ENCODE measurements at places on chromosomes 12 and 14.

- DNase-seq, result no peak
These were observed 2.4 kb downstream of the MYL6B start for GRCh38 chr12:56154818-56155217.

DNA sequence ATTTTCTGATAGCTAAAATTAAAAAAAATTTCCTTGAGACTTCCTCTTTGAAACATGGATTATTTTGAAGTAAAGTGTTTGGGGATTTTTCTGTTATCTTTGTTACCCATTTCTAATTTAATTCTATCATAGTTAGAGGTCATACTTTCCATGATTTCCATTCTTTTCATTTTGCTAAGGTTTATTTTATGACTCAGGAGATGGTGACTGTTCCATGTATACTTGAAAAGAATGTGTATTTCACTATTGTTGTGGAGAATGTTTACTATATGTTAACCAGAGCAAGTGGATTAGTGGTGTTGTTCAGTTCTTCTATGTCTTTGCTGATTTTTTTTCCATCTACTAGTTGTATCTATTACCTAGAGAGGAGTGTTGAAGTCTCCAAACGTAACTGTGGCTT, 250.5 kb upstream of the PELI2 start:
- no peak for DNase-seq

DNA sequence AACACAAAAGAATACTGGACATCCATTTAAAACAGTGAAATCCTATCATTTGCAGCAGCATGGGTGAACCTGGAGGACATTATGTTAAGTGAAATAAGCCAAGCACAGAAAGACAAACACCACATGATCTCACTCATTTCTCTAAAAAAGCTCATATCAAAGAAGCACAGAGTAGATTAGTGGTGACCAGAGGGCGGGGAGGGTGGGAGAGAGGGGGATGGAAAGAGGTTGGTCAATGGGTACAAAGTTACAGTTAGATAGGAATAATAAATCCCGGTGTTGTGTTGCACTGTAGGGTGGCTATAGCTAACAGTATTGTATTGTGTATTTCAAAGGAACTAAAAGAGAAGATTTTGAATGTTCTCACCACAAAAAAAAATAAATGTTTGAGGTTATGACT, 52.4 kb downstream of the DUSP6 start:
- no peak for DNase-seq

- no peak for DNase-seq
These were observed 1324.1 kb downstream of the AACS start for GRCh38 chr12:126389220-126389841.

DNA sequence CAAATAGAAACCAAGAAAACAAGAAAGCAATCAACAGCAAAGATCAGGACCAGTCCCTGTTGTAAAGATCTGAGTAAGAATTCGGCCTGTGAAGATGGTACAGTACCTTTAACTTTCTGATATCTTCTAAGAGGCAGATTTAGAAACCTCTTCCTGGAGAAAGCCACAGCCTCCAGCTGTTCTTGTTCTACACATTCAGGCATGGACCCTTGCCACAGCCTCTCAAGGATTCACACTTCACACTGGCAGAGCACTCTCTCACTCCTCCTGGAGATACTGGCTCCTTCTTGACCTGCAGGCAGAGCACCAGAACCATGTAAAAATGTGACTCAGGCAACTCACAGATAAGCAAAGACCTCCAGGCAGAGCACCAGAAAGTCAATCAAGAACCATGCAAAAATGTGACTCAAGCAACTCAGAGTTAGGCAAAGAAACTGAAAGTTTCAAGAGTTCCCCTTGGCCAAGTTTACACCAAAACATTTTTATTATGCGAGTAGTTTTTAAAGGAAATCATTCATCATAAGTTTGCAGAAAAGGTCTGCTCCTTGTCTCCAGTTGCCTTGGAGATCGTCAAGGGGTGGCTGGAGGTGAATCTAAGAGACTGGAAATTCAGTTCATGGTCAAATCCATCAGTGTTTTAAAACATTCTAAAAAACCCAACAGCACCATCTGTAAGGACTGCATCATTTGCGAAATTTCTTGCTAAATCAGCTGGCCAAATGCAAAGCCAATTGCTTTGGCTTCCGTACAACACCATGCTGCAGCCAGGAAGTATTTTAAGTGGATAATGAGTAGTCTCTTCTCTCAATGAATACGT, 119.3 kb upstream of the MDM1 start:
- peak; percentile 23 for DNase-seq

GRCh38 chr14:61644834-61645233, 50.5 kb upstream of the HIF1A start:
- DNase-seq, result no peak

GRCh38 chr12:120705618-120706017, 4.6 kb upstream of the UNC119B start:
- DNase-seq, result no peak

DNA sequence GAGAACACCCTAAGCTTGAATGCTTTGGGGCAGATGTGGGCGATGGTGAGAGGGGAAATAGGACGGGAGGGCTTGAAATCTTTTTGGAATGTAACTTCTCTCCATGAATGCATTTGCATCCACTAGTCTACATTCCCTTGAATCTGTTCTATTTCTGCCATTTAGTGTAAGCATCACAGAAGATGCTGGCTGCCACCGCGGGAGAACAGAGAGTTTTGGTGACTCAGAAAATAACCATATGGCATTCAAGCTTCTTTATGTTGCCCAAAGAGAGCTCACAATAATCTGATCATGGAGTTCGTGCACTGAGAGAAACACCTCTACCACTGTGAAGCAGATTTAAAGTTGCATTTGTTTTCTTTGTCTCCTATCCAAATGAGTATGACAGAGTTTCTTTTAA, 52.6 kb upstream of the OTX2 start:
- no peak for DNase-seq

DNA sequence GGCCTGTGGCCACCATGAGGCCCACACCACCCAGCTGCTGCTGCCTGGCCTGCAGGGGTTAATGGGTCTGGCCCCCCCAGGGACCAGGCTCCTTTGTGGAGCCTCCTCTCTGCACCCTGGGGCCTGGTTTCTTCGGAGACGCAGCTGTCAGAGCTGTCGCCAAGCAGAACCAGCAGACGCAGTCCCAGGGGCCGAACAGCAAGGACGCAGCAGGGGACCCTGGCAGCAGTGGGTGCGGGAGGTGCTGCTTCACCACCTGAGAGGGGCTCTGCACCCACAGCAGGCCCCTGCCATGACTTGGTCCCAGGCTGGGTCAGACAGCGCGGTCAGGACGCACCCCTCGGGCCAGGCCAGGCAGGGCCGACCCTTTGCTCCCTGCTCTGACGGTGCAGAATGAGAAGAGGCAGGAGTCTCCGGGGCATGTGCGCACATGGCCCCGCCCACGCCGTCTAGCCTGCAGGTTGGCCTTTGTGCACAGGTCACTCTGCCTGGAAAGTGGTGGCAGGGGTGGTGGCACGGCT, 30.5 kb downstream of the JAG2 start:
- no peak for DNase-seq

- DNase-seq, result no peak
These were observed 22.4 kb downstream of the SLCO1B3 start for GRCh38 chr12:20832911-20833310.

GRCh38 chr14:59695198-59695597, 118.6 kb upstream of the CCDC175 start:
- no peak for DNase-seq

DNA sequence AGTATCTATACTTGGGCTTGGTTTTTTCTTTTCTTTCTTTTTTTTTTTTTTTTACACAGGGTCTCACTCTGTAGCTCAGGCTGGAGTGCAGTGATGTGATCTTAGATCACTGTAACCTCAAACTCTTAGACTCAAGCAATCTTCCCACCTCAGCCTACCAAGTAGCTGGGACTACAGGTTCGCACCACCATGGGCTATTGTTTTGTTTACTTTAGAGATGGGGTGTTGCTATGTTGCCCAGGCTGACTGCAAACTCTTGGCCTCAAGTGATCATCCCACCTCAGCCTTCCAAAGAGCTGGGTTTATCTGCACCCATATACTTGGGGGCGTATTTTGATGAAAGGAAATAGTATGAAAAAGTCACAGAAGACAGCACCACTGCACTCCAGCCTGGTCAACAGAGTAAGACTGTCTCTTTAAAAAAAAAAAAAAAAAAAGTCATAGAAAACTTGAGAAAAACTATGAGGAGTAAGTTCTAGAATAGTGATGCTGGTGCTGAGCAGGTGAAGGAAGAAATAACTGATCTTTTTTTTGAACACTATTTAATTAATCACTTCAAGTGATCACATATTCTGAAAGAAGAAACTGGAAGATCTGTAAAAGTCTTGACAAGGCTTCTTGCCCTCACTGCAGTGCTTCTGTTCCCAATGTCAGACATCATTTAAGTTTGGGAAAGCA, 53.8 kb upstream of the NPFF start:
- no peak for DNase-seq

GRCh38 chr14:99725774-99726537, 41.9 kb downstream of the CYP46A1 start:
- DNase-seq, result no peak

DNA sequence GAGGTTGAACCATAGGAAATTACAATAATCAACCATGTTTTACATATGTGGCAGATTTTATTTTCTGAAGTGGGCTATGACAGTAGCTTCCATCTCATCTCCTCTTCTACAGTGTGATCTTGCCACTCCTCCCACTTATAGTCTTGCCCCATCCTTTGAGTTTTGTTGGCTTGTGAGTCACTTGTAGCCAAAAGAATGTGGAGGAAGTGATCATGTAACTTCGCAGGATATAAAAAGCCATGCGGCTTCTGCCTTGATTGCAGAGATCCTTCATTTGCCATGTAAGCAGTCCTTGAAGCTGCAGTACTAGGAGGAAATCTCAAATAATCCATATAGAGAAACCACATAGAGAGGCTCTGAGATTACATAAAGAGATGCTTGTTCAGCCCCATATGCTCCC, 13.7 kb upstream of the ZNF84 start:
- DNase-seq, result no peak

GRCh38 chr12:30823156-30823699, 68.5 kb upstream of the CAPRIN2 start:
- DNase-seq, result no peak

DNA sequence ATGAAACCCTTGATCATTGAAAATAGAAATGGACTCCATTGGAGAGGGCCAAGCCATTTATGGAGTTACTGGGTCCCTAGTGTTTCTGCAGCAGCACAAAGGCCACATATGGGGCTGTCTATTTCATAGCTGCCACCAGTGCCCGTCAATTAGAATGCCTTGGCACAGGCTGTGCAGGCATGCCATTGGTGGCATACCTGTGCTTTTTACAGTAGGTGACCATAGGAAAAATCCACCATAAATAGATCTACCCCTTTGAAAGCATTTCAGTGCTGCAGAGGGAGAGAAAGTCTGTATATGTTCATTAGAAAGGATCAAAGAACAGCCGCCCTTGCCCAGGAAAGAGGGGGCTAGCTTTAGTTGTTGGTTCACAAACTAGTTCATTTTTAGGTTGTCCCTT, 13.1 kb downstream of the MYBPC1 start:
- DNase-seq, result no peak

GRCh38 chr12:129701631-129702101, 202.2 kb downstream of the TMEM132D start:
- no peak for DNase-seq

- no peak for DNase-seq
These were observed 161.4 kb upstream of the ABCD2 start for GRCh38 chr12:39780913-39781446.

GRCh38 chr12:113528606-113529293, 57.1 kb upstream of the LHX5 start:
- no peak for DNase-seq

GRCh38 chr12:121989276-121990113, 32.2 kb upstream of the BCL7A start:
- no peak for DNase-seq

DNA sequence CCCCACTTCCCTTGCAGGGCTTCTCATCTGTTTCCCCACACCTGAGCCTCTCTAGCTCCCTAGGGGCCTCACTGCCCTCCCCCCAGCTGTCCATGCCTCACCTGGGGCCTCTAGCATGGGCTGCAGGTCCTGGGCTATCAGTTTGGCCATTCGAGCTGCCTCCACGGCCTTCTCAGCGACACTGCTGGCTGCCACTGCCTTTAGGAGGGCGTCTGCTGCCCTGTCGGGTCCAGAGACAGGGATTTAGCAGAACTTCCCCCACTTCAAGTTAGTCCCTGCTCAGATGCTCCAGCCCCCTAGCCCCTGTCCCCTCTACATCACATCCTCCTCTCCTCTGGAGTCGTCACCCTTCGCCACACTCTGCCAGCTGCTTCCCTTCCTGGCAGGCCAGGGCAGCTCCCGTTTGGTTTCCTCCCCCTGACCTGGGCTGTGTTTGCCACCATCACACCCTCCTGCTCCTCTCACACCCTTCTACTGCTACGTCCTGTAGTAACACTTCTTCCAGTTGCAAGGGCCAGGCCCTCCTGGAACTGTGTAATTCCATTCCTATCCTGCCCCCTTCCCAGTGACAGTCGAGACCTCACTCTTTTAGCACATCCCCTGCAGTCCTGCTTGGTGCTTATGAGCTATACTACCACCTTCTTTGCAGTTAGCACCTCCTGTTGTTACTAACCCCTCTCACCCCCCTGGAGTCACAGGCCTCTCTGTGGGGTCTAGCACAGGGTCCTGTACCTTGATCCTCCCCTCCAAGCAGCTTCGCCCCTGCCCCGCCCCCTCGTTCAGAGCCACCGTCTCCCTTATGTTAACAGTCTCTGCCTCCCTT, 4.3 kb upstream of the AP1G2 start:
- no peak for DNase-seq

DNA sequence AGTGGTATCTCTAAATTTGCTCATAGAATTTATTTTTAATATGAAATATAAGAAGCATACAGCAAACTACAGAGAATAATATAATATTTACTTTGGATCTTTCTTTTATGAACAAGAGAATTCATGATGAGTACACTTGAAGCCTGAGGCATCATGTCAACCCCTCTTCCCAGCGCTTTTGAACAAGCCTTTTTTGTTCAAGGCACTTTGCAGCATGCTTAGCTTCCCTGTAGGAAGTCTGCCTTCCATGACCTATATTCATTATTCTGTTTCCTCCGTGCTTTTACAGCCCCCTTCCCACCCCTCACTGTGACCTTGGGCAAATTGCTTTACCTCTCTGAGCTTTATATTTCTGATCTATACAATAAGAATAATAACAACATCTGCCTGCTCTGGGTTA, 41.6 kb downstream of the SCN8A start:
- DNase-seq, result no peak

DNA sequence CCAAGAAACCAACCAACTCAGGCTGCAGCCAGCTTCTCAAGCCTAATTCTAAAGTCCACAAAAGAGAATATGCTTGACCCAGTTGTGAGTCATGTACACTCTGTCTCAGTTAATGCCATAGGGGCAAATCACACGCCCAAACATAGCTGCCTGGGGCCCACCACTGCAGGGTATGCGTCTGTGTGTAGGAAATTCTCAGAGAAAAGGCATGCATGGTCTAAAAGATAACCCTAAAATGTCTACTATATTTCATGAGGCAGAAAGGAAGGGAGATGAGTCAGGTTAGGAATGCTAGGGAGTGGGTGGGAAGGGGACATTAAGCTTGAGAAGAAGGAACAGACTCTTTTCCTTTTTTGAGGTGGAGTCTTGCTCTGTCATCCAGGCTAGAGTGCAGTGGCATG, 22.3 kb upstream of the SPTLC2 start:
- DNase-seq, result no peak
